Epithelial cell of esophagus (primary cell): ENCODE measurements at places on chromosomes 5 and 9.

DNA sequence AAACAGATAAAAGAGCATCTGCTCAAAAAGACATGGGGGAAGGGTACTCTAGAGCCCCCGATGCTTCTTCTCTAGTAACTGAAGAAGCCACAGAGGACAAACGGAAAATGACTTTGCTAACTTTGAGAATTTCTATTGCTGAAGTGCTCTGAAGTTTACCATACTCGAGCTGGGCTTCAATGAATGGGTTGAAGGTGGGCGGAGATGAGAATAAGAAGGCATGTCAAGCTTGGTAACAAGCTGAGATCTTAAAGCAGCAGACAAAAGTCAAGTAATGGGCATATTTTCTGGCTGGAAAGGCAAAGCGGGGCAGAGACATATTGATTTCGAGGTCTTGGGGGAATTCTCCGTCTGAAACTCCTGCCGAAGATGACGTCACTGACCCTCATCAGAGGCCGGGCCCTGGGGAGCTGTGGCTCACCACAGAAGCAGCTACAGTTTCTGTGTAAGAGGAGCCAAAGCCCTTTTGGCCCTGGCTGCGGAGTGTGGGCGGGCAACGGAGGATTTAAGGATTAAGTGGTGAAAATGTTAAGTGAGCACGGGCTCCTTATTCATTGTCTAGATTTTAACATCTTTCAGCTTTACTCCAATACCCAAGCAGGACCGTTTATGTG lies 115.8 kb upstream of the SLIT3 start:
- peak; percentile 8 for DNase-seq

GRCh38 chr5:30900367-30900766 lies 293.1 kb upstream of the CDH6 start:
- DNase-seq, result no peak

GRCh38 chr5:132427281-132428146 lies 58.0 kb downstream of the SLC22A5 start:
- no peak for DNase-seq

- no peak for DNase-seq
Observed at GRCh38 chr5:9919306-9920030, 289.3 kb upstream of the TAS2R1 start.

DNA sequence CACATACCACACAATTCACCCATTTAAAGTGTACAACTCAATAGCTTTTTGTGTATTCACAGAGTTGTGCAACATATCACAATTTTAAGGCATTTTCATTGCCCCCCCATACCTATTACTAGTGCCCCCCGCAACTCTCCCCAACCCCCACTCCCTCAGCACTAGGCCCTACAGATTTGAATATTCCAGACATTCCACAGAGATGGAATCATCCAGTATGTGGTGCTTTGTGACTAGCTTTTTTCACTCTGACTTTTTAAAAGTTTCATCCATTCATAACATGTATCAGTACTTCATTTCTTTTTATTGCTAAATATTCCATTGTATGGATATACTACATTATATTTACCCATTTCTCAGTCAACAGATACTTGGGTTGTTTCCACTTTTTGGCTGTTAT lies 102.9 kb upstream of the LRRTM2 start:
- DNase-seq, result no peak

DNA sequence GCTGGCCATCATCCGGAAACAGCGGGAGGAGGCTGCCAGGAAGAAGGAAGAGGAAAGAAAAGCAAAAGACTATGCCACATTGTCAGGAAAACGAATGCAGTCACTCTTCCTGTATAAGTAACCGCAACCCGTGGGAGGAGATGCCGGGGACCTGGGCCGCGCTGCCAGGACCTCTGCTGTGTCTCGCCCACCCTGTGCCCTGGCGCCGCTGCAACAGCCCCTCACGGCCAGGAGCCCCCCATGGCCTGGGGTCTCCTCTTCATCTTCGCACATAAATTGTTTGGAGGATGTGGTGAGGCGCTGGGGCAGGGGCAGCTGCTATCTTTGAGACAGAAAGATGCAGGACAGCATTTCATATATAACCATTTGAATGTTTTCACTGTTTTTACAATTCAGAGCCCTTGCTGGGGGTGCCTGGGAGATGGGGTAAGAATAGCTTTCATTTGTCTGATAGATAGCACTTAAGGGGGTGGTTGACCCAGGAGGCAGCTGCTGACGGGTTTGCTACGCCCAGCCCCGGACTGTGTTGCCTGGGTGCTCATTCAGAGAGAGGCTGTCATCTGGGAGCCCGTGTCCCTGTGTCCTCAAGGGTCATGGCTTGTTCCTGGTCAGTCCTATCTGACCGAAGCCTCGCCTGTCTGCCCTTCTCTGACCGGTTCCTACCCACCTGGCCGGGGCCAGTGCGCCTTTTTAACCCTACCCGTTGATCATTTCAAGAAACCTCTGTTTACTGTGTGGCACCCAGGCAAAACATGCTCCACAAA lies 1067.7 kb upstream of the COX7C start:
- no peak for DNase-seq

DNA sequence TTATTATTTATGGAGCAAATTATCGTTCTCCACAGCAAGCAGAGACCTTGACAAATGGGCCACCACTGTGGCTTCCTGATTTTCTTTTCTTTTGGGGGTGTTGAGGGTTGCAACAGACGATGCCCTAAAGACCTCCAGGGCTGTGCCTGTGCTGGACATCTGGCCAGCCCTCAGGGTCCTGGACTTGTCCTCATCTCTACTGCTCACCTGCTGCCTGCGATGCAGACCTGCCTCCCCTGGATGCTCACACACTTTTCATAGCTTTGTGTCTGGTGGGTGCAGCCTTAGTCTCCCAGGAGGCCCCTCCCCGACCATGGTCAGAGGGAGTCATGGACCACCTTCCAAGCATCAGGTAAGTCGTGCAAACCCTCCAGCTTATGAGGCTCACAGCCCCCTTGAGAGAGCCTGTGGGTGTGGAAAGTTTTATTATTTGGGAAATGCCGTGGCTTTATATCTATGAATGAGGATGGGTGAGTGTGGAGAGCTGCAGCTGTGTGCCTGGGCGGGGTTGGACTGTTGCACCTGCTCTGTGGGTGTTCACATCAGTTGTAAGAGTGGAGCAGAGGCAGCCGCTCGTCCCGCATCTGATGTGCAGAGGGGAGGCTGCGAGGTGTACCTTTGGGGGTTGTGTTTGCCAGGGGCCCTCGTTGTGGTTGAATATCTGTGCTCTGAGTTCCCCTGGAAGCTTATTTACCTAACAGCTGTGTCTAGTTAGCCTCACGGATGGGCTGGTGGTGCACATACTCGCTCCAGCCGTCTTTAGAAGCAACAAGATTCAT lies 126.3 kb upstream of the IRX4 start:
- no peak for DNase-seq

GRCh38 chr5:158700231-158701006 lies 399.3 kb downstream of the EBF1 start:
- DNase-seq, result no peak

DNA sequence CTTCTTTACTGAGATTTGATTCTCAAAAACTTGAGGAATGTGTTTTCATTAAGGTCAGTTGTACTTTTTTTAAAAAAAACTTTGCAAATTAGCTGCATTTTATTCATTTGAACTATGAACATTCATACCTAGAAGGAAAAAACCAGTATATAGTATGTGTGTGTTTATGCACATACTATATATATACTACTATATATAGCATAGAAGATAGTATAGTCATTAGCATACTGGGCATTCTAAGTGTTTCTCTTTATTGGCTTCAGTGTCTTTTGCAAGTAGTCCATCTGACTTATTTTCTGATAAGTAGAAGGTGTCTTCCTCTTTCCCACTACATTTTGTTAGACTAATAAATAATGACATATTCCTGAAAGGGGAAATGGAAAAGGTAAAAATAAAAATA lies 33.0 kb downstream of the ELOVL7 start:
- DNase-seq, result no peak

GRCh38 chr5:14245132-14245925 lies 102.2 kb downstream of the TRIO start:
- DNase-seq, result no peak

DNA sequence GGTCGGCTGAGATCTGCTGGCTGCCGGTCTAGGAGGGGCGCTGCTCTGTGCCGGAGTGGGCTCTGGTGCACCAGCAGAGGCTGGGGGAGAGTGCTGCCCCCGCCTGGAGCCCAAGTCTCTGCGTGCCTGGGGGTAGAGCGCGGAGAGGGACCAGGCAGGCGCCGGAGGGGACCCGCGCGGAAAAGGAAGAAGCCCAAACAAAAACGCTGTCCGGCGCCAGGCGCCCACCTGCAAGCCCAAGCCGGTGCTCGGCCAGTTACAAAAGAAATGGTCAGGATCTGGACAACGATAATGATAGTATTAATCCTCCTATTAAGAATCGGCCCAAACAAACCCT lies 571 bp upstream of the S1PR3 start:
- no peak for DNase-seq

DNA sequence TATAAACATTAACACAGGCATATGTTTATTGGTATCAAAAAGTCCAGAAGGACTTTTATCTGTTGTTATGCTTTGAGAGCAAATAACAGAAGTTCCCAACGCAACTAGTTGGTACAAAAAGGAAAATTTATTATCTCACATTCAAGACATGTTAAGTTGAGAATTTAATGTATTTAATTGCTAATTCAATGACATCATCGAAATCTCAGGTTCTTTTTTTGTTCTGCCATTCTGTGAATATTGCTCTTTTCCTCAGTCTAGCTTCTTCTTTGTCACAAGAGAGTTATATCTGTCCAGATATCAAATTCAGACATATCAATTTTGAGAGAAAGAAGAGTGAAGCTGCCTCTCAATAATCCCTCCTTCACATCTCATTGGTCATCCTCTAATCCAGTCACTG lies 307.6 kb upstream of the PCSK5 start:
- DNase-seq, result no peak

- DNase-seq, result no peak
Observed at GRCh38 chr5:14607104-14607503, 25.5 kb downstream of the OTULINL start.

GRCh38 chr9:87950765-87951488 lies 23.4 kb downstream of the CDK20 start:
- peak; percentile 50 for DNase-seq

DNA sequence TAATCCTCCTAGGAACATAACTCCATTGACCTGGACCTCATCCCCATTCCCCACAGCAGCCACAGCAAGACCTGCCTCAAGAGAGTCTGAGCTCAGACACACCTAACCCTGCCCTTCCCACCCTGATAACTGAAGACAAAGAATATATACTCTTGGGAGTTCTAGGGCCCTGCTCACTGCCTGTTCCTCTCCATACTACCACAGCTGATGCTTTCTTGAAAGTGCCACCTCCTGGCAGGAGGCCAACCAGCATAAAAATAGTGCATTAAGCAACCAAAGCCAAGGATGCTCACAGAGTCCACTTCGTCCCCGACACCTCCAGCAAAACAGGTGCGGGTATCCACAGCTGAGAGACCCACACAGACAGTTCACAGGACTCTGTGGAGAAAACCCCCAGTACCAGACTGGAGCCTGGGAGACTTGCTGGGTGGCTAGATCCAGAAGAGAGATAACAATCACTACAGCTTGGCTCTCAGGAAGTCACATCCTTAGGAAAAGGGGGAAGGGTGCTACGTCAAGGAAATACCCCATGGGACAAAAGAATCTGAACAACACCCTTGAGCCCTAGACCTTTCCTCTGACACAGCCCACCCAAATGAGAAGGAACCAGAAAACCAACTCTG lies 23.5 kb downstream of the FAM114A2 start:
- DNase-seq, result no peak

DNA sequence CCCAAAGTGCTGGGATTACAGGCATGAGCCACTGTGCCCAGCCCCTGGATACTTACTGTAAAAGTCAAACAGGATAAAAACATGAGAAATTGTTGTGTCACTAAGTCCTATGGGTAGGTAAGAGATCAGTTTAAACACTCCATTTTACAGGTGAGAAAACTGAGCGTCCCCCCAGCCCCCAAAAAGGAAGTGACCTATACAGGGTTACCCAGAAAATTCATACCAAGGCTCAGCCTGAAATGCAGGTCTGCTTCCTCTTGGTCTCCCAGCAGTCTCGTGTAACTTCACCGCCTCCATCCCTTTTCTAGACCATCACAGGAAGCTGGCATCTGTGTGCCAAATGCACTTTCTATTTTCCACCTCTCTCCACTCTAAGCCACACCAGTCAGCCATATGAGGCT lies 57.2 kb downstream of the TMOD1 start:
- DNase-seq, result no peak

DNA sequence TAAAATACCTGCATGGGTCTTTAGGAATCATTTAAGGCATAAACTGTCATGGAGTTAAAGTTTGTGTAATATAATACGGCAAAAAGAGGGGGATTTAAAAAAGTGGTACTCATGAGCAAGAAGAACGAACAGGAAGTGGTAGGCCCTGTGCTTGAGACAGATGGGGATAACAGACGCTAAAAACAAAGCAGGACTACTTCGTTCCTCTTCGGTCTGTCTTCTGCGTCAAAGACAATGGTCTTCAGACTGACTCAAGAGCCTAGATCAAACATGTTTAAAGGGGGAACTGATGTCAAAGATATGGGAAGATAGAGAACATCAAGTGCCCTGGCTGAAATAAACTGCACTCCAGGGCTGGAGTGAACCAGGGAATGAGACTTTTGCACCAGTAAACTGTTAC lies 59.8 kb upstream of the RFX3 start:
- DNase-seq, result no peak

DNA sequence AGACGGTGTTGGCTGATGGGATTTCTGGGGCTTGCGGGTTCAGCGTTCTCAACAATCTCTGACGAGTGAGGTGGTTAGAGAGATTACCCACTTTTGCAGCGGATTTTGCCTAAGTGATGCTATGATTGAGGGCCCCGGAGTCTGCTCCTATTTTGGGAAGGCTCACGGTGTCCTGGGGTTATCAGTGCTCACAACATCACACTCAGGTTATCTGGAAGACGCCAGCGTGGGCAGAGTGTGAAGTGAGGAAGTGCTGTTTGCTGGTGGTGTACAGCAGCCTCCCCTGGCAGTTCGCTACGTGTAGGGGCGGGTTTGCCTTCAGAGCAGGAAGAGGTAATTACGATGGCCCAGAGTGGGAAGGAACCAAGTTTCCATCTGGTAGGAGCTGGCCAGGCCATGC lies 341.2 kb upstream of the IRX2 start:
- no peak for DNase-seq

- peak; percentile 58 for DNase-seq
Observed at GRCh38 chr9:101601904-101602765, 7.4 kb upstream of the PPP3R2 start.

- no peak for DNase-seq
Observed at GRCh38 chr9:81375187-81376100, 313.9 kb downstream of the TLE1 start.
